ENCODE measurements at places on chromosomes 1 and 21. TPM values are rescaled to one million over a fixed set of nuclear protein-coding genes. Genes with fewer than 3 reads are reported as not detected.
A peak's percentile ranks its signal among the peaks of the same experiment; 100 is the strongest.

OLFML2B gene
- total RNA-seq, result 0.72 TPM

BGLAP gene
- total RNA-seq, result 0.28 TPM

BTBD8 gene
- 1.8 TPM for total RNA-seq

DNA sequence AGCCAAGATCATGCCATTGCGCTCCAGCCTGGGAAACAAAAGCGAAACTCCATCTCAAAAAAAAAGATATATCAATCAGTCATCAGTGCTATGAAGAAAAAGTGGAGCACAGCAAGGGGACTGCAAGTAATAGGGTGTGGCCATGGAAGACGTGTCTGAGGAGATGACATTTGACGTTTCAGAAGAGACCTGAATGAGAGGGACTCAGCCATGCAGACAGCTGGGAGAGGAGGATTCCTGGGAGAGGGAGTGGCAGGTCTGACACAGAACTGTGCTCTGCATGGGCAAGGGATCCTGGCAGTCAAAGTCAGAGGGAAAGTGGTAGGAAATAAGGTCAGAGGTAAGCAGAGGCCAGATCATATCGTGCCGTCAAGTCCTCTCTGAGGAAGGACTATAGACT lies 3.3 kb downstream of the LAX1 start:
- ATAC-seq, result peak; percentile 44

GRCh38 chr1:27153549-27153886 lies 1.4 kb downstream of the SLC9A1 start:
- peak; percentile 3 for ATAC-seq

DNA sequence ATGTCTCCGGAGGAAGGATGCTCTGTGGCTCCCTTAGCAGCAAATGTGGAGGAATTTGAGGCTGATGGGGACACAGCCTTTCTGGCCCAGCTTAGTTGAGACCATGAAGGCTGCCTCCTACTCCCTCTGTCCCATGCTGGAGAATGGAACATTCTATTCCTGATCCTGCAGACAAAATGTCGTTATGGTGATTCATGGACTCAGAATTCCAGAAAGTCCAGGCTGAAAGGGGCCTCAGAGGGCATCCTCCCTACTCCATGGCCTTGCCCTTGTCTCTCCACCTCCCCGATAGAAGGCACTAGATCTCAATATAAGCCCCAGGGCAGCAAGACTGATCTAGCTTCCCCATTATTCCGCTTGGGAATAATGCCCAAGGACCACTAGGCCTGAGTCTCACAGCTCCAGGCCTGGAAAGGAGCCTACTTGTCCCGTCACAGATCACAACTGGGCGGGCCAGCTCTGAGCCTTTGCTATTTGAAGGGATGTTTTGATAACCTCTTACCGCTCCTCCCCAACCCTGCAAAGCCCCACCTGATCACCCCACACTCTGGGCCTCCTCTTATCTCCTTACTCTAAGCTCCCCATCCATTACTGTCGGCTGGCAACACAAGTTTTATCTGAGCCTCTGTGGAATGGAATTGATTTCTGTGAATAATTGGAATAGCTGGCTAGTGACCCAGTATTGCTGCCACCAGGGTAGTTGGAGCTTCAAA lies 52.8 kb upstream of the TRABD2B start:
- ATAC-seq, result no peak

Data from esophagus mucosa (tissue), 1 donor.